ENCODE measurements at places on chromosomes 12 and 14.

DNA sequence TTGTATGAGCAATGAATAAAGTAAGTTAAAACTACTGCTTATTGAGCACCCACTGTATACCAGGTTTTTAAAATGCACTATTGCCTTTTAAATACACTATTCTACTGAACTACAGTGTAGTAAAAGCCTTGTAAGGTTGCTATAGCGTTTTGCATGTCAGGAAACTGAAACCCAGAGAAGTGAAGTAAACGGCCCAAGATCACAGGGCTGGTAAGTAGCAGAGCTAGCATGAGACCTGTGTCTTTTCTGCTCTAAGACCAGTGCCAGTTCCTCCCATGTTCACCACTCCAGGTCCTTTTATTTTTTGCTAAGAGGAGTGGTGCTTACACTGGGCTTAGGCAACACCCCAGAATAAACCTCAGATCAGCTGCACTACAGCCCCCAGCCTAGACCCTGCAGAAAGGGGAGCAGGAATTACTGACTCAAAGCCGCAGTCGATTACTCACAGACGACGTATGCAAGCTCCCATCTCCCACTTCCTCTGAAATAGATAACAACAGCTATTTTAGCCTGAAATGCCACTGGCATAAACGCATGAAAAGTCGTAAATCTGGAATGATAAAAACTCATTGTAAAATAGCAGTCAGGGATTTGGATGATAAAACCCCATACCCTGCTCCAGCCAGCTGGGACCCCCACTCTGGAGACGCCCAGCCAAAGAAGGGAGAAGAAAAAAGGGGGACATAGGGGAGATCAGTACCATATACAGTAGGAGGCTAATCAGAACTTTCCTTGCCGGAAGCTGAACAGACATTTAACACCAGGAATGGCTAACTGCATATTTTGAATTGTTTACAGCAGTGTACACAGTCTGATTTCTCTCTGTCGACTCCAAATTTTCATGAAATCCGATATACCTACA, 108.3 kb downstream of the NUAK1 start:
- DNase-seq: no peak

DNA sequence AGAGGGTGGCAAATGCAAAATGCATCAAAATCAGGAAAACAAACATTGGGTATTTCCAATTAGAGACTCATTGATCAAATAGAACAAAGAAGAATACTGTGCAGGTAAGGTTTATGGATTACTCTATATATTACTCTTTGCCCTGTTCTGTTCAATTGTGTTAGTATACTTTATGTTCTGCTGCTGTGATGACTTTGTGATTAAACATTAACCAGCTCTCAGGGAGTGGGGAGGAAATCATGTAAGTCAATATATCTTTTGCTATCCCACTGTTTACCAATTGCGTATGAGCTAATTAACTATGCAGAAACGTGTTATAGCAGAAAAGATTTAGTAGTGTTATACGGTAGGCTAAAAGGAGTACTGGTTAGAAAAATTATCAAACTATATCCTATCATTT, 129.4 kb downstream of the PDE3A start:
- no peak for DNase-seq

- DNase-seq: no peak
Measured at GRCh38 chr12:68536885-68537485, 73.7 kb upstream of the RAP1B start.

DNA sequence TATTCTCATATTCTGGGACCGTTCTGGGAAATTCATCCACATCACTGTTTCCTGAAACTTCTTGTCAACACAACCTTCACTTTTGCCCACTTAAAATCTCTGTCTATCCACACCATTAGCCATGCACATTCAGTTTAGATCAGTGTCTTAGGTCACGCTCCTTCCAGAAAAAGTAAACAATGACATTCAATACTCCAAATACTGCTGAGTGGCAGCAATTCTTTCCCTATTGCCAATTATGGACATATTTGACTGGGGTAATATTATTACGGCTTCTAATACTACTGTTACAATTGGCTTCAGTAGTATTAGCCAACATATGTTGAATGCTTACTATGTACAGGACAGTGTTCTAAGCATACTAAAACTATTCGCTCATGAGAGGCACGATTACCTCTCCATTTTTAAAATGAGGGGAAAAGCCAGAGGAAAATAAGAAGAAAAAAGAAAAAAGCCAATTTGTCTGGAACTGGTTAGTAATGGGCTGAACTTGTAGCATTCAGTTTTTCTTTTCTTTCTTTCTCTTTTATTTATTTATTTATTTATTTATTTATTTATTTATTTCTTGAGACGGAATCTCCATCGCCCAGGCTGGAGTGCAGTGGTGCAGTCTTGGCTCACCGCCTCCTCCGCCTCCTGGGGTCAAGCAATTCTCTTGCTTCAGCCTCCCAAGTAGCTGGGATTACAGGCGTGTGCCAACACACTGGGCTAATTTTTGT, 23.4 kb downstream of the LTBR start:
- DNase-seq: no peak

DNA sequence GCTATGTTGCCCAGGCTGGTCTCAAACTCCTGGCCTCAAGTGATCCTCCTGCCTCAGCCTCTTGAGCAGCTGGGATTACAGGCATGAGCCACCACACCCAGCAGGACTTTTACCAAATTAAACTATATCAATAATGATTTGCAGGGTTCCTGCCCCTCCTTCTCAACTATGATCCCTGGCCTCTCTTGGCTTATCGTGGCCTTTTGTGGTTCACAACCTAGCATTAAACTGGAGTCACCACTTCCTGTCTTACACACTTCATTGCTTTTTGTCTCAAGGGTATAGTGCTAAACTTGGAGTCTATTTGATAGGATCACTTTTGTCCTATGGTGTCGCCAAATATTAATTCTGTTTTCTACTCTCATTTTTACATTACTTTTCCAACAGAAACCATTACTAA, 64.5 kb downstream of the SEC23A start:
- no peak for DNase-seq

DNA sequence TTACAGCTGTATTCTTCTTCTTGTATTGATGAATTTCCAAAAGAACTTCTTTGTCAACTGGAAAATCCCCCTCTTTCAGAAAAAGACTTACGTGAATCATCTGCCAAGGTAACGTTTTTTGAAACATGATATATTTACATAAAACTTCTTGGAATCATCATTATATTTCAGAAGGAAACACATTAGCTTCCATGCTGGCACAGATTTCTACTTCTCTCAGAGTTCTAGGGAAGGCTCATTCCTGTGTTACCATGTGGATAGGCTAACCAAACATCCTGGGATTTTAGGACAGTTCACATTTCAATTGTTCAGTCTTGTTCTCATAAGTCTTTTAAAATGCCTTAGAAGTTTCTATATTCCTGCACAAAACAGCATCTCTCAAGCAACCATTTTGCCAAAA, 120.3 kb upstream of the NEDD1 start:
- no peak for DNase-seq

DNA sequence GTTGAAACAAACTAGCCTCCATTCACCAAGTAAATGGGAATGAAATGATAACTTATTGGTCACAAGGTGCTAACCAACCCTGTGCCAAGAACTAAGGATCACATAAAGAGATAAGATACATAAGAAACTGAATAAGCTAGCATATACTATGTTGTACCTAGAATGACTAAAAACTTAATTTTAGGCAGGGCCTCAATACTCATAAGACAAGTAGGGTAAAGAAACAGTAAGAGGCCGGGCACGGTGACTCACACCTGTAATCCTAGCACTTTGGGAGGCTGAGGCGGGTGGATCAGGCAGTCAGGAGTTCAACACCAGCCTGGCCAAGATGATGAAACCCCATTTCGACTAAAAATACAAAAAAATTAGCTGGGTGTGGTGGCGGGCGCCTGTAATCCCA, 17.7 kb downstream of the GDF11 start:
- no peak for DNase-seq
